ENCODE measurements at places on chromosomes 12 and 14.

DNA sequence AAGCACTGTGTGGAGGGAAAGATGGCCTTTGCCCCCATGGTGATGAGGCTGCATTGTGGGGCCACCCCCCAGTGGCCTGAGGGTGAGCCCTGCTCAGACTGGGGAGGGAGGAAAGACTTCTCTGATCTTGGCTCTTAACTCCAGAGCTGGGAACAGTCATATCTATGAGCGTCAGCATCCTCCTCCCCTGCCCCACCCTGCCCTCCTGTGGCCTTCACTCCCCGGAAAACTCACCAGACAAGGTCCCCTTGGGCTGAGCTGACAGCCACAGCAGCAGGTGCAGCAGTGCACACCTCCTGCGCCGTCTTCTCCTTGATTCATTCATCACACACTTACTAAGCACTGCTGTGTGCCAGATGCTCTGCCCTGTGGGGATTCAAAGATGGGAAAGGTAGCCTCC lies 98.8 kb downstream of the B4GALNT3 start:
- no peak for DNase-seq

- no peak for DNase-seq
These were observed 10.2 kb upstream of the FOXG1 start for GRCh38 chr14:28756269-28756883.

- no peak for DNase-seq
These were observed 488 bp upstream of the PLEKHH1 start for GRCh38 chr14:67532606-67532997.

DNA sequence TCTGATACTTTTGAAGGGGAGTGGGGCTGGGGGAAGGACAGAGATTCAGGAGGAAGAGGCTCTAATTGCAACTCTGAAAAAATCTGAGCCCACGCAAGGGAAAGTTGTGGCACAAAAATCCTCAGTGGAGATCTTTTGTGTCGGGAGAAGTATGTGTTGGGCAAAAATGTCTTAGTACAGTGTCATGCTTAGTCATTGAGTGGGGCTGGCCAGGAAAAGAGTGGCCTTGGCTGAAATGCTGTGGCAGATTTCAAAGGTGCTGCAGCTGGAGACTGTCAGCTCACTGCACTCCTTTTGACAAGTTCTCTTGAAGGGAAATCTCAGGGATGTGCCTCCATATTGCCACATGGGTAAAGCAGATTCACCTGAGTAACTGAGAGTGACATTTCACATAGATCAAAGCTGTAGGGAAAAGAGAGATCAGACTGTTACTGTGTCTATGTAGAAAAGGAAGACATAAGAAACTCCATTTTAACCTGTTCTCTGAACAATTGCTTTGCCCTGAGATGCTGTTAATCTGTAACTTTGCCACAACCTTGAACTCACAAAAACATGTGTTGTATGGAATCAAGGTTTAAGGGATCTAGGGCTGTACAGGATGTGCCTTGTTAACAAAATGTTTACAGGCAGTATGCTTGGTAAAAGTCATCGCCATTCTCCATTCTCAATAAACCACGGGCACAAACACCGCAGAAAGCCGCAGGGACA lies 36.0 kb upstream of the GLIPR1 start:
- DNase-seq: no peak

DNA sequence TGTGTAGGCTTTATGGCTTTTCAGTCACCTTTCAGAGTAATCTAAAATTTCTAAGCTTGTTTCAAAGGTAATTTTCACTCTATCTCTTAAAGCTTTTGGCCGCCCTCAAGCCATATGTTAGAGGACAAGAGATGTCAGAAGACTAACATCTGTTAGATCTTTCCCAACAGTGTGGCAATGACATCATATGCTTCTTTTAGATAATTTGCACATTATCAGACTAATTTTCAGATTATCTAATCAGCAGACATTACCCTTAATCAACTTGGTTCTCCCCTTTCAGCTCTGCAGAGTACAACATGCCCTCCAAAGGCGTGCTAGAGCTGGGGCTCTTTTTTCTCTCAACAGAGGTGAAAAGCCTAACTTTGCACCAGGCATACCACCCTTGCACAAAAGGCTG lies 207.1 kb downstream of the DPF3 start:
- no peak for DNase-seq

DNA sequence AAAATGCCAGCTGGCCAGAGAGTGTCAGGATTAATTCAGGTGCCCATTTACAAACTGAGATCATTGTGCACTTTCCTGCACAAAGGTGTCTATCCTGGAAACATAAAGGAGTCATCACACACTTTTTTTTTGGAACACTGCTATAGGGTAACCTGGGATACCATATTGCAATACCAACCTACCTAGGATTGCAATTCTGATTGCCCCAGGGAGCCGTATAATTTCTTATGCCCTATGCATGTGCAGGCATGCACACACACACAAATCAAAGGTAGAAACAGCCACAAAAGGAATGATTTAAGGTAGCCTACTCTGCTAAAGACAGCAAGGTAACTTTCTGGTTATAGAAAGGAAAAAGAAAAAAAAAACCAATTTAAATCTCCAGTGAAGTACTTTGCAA lies 285.3 kb upstream of the KITLG start:
- DNase-seq: no peak

GRCh38 chr12:116771651-116772050 lies 33.5 kb downstream of the RNFT2 start:
- no peak for DNase-seq

GRCh38 chr12:71447691-71448132 lies 8.1 kb downstream of the LGR5 start:
- DNase-seq: no peak

DNA sequence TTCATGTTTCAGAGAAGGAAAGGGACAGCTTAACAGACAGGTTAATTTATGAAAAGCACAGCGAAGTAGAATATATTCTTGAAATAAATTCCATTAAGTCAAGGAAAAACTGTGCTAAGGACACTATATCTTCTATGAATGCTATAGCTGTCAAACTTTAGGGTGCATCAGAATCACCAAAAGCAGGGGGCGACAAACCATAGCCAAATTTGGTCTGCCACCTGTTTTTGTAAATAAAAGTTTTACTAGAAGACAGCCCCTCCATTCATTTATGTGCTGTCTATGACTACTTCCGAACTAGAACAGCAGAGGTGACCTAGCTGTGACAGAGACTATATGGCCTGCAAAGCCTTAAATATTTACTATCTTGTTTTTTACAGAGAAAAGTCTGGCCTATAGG lies 25.9 kb downstream of the PPP4R3A start:
- DNase-seq: no peak

DNA sequence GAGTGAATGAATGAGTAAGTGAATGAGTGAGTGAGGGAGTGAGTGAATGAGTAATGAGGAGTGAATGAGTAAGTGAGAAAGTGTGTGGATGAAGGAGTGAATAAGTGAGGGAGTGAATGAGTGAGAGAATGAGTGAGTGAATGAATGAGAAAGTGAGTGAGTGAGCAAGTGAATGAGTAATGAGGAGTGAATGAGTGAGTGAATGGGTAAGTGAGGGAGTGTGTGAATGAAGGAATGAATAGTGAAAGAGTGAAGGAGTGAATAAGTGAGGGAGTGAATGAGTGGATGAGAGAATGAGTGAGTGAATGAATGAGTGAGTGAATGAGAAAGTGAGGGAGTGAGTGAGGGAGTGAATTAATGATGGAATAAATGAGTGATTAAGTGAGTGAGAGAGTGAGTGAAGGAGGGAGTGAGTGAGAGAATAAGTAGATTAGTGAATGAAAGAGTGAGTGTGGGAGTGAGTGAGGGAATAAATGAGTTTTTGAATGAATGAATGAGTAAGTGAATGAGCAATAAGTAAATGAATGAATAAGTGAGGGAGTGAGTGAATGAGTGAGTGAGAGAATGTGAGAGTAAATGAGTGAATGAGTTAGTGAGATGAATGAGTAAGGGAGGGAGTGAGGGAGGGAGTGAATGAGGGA lies 364.5 kb downstream of the ADGRD1 start:
- no peak for DNase-seq

- no peak for DNase-seq
These were observed 15.5 kb upstream of the ENDOU start for GRCh38 chr12:47740606-47741339.

GRCh38 chr12:55060470-55060869 lies 40.7 kb downstream of the NEUROD4 start:
- DNase-seq: no peak

DNA sequence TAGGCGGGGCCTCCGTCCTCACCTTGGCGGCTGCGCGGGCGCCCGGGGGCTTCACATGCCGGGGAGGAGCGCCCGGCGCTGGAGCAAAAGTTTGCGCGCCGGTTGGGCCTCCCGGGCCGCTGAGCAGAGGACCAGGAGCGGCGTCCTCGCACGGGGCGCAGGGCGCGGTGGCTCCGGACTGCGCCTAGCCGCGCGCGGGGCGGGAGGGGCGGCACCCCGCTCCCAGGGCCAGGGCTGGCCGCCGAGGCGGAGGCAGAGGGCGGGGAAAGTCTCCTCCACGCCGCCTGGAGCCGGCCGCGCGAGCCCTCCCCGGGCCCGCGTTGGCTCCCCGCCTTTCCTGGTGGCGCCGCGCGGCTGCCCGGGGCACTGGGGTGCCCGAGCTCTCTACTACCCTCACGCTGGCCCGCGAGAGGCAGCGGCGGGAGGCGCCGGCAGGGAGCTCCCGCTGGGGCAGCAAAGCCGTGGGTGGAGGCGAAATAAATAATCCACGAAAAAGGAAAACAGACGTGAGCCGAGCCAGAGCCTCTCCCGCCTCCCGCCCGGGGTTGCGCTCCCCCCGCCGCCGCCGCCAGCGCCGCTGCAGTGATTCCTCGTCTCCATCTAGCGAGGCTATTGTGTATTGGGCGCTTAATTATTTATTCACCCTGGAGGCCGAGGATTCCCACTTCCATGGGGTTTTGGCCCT lies 400 bp upstream of the PRIMA1 start:
- peak; percentile 40 for DNase-seq

DNA sequence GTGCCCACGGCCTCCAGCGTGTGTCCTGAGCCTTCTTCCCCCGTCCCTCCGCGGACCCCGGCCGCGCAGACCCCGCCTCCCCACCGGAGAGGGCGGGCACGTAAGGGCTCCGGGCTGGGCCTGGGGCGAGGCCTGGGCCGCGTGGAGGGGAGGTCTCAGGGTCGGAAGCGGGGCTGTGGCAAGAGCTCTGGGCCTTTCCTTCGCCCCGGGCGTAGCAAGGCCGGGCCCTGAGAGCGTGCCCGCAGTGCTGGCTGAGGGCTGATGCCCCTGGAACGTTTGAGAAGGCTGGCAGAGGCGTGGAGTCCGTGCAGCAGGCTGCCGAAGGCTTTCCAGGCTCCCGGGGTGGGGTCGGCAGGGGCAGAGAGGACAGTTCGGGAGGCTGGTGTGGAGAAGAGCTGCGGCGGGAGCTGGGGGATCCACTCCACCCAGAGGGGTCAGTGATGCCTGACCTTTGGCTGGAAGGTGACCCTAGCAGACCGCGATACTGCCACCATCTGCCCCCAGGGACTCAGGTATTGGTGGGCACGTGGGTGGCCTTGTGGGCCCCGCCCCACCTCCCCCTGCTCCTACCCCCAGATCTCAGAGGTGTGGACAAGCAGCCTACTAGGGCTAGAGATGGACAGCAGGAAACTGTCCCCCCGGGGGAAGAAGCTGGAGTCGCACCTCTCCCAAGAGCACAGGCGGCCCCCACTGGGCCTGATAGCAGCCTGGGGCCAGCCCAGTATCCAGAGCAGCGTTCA lies 558 bp downstream of the TEX22 start:
- DNase-seq: no peak

GRCh38 chr14:55986069-55986468 lies 132.1 kb upstream of the PELI2 start:
- DNase-seq: no peak

- DNase-seq: no peak
These were observed 278.6 kb downstream of the DUSP6 start for GRCh38 chr12:89073659-89074058.

DNA sequence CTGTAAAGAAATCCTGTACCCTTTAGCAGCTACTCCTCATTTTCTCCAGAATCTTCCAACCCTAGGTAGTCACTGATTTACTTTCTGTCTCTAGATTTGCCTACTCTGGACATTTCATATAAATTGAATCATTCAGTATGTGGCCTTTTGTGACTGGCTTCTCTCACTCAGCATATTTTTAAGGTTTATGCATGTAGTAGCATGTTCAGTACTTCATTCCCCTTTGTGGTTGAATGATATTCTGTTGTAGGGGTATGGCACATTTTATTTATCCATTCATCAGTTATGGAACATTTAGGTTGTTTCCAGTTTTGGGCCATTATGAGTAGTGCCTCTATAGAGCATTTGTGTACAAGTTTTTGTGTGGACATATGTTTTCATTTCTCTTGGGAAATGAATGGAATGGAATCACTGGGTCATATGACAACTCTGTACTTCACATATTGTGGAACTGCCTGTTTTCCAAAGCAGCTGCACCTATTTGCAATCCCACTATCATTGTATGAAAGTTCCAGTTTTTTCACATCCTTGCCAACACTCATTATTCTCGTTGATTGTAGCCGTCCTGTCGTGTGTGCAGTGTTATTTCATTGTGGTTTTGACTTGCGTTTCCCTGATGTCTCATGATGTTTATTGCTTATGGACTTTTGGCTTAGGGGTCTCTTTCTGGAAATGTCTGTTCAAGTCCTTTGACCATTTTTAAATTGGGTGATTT lies 57.2 kb downstream of the ATF7IP start:
- no peak for DNase-seq

- no peak for DNase-seq
These were observed 56.1 kb downstream of the KCNJ8 start for GRCh38 chr12:21718403-21718802.

GRCh38 chr14:90628825-90629224 lies 187.4 kb downstream of the TTC7B start:
- no peak for DNase-seq

- no peak for DNase-seq
These were observed 19.3 kb downstream of the FMNL3 start for GRCh38 chr12:49687941-49688340.

DNA sequence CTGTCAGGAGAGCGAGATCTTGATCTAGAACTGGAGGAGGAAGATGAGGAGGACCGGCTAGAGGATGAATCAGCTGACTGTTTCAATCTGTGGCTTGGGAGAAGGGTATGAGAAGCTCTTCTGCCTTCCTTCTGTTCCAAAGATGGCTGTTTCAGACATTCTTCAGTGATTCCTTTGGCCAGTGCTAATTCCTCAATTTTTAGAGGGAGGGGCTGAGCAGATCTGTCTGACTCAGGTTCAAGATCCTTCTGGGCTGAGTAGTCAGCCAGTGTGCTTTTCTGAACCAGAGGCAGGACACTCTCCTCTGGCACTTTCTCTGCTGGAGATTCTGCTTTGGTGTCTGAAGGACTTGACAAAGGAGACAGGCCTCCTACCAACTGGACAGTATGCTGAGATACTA lies 15.2 kb downstream of the ACIN1 start:
- no peak for DNase-seq

- no peak for DNase-seq
These were observed 161.7 kb upstream of the HMGA2 start for GRCh38 chr12:65662590-65662989.

DNA sequence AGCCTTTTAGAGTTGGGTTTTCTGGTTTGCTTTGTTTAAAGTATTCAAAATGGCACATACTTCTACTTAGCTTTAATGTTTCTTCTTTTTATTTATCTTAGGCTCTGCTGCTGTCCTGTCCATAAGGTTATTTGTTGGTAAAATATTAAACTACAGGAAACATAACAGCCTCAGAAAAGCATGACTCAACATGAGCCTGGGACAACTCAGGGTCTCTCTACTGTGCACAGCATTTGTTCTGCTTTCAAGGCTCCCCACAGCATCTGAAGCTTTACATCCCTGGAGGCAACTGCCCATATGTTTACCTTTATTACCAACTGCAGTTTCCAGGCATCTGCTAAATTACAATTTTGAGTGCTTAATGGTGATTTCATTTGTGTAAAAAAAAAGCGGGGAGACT lies 954.2 kb upstream of the FBXO33 start:
- DNase-seq: no peak

All from prostate gland (tissue), 2 donors.